NCI-H1930 (cell line): ENCODE measurements at places on chromosomes 12 and 14.

GRCh38 chr12:104480826-104481440, 24.2 kb downstream of the CHST11 start:
- DNase-seq = no peak

GRCh38 chr14:105531088-105531893, 4.9 kb downstream of the TMEM121 start:
- no peak for DNase-seq

DNA sequence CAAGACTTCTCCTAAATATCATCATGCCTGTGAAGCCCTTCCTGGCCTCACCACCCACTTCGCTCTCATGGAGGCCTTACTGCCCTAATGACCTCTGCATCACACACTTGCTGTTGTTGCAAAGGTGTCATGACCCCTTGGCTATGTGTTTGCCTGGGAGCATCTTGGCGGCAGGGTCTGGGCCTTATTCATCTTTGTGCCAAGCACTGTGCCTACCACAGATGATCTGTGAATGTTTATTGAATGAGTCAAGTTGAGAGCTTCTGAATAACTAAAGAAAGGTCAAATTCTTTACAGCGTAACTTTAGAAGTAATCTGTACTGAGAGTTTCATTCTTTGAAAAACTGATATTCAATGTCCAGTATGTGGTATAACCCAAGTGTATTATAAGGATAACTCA, 113.3 kb downstream of the TTC8 start:
- DNase-seq = no peak

DNA sequence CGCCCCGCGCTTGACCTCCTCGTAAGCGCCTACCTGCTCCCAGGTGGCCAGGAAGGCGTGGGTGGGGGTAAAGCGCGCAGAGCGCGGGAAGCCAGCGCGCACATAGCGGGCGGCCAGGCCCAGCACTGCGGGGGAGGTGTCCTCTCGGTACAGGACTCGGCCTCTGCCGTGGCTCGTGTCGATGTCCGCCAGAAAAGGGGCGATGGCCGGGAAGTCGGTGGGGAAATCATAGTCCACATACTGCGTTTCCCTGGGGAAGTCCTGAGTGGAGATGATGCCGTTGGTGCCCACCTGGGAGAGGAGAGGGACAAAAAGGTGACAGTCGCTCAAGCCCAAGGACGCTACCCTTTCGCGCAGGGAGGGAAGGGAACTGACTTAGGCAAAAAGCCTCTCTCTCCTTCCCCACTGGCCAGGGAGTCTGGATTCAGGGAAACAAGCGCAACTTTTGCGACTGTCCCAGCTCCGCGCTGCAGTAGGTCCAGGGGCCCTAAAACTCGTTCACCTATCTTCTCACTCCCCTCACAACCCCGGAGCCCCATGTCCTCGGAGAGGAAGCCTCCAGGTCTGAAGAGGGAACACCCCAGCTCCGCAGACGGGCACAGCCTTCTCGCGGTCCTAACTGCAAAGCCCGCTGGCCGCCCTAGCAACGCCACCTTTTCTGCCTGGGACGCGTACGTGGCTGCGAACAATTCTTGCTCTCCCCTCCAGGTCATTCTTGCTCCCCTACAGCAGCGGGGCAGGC, 815 bp downstream of the NID2 start:
- no peak for DNase-seq

GRCh38 chr12:92629349-92630065, 73.3 kb upstream of the PLEKHG7 start:
- no peak for DNase-seq

GRCh38 chr14:68491793-68492192, 301.1 kb downstream of the ZFP36L1 start:
- no peak for DNase-seq

DNA sequence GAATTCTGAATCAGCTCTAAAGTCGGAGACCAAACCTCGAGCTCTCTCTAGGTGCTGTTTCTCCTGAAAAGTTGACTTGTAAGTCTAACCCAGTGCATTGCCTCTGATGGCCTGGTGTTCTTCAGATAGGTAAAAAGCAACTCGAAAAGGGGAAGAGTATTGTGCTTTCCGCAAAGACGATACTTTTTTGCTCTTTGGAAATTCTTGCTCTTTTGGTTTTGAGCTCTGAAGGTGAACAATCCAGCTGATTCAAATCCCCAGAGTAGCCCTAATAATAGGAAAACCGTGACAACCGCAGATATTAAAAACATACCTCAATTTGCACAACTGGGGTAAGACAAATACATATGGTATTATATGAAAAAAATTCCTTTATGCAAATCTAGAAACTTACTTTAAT, 447.4 kb downstream of the RAD51B start:
- DNase-seq = no peak

- DNase-seq = no peak
Observed at GRCh38 chr14:75521415-75522199, 662 bp upstream of the BATF start.

GRCh38 chr12:12510141-12510540, 52.5 kb downstream of the DUSP16 start:
- no peak for DNase-seq

DNA sequence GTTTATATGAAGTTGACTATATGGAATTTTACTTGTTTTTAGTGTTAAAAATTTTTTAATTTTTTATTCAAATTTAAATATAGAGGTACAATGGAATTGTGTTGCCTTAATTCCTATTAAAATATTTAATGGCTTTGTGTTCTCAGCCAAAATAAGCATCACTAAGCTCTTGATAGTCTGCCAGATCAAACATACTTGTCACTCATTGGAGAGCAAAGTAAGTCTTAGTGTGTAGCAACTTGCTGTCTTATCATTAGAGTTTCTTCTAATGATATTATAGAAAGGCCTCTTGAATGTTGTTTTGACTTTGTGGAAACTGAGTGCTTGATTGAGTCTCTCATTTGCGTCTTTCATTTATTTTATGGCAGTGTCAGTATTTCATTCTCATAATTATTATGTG, 10.7 kb downstream of the SFSWAP start:
- no peak for DNase-seq

GRCh38 chr12:31371256-31371620, 45.3 kb upstream of the SINHCAF start:
- no peak for DNase-seq
